ENCODE measurements at places on chromosomes 13 and 19.

- DNase-seq = no peak
These were observed 20.1 kb downstream of the STOML3 start for GRCh38 chr13:38970380-38971051.

- DNase-seq = no peak
These were observed 463.8 kb downstream of the ITGBL1 start for GRCh38 chr13:101916108-101916774.

- DNase-seq = no peak
These were observed 587 bp upstream of the ZNF383 start for GRCh38 chr19:37217480-37217774.

GRCh38 chr13:45113233-45114224, 6.8 kb upstream of the GTF2F2 start:
- DNase-seq = no peak

GRCh38 chr19:15332311-15332996, at the start of gene BRD4:
Gene BRD4, minus strand, starts transcription at chr19:15332539. Its CDS starts 59,440 bp downstream, at chr19:15273099.
- peak; percentile 81 for DNase-seq

DNA sequence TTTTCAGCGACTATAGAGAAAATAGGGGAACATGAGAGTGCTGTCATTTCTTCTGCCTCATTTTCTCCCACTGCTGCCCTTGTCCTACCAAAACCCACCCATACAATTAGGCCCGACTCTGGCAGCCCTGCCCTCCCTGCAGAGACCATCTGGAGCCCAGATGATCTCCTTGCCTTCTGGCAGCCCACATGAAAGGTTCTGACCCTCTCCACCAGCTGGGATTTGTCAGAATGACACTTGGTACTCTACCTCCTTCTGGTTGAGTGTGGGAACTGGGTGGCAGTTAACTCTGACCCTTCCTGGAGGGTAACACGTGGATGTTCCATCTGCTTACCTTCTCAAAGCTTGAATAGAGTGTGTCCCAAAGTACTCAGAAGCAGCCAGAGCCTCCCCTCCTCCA, 21.0 kb upstream of the SIAH3 start:
- DNase-seq = no peak

DNA sequence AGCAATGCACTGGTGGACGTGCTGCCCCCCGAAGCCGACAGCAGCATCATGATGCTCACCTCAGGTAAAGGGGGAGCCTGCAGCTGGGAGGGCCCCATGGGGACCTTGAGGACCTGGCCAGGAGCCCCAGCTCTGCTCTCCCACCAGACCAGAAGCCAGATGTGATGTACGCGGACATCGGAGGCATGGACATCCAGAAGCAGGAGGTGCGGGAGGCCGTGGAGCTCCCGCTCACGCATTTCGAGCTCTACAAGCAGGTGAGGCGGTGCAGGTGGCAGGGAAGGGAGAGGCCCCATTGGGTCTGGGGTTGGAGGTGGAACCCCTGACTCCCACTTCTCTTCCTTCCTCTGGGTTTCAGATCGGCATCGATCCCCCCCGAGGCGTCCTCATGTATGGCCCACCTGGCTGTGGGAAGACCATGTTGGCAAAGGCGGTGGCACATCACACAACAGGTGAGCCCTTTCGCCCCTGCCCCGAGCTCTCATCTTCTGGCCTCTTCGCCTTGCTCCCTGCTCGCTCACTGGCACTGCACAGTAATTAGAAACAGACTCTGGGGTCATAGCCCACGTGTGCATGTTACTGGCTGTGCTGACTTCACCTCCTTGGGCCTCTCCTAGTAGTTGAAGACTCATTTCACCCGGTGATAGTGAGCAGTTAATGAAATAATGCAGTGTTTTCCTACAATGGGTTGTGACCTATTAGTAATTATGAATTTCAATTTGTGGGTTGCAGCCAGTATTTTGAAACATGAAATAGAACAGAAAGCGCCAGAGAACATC, 3.6 kb downstream of the PSMC4 start:
- no peak for DNase-seq

DNA sequence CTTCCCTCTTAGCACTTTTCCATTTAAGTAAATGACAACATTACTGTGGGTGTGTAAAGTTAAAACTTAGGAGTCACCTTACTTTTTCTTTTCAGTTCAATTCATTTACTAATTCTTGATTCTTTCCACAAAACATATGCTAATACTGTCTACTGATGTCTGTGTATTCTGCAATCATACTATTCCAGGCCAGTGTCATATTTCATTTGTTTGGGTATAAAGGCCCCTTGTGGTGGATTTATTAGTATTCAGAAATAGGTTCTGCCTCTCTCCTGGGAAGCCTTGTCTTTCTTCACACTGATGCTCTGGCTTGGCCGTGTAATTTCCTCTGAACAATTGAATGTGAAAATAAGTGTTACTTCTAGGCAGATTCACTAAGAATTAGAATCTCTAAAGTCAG, 621.9 kb upstream of the SPRY2 start:
- DNase-seq = no peak

DNA sequence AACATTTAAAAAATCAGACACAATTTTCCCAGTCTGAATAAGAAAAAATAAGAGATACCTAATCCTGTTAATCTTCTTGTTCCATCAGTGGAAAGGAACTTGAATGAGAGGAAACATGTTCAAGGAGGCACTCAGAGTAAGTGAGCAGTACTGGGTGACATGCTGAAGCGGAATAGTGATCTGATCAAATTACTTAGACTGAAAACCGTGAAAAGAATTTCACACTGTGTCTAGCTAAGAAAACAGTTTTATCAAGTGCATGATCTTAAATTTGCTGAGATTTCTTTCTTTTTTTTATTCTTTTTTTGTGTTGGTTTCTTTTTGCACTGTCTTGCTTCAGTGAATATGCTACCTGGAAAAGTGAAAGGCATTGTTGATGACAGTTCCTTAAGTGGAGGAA, 249.5 kb upstream of the SLC10A2 start:
- DNase-seq = no peak

GRCh38 chr13:45333977-45334922, 6.7 kb downstream of the TPT1 start:
- DNase-seq = peak; percentile 66

- DNase-seq = no peak
These were observed 62.3 kb downstream of the SGCG start for GRCh38 chr13:23243066-23243465.

- DNase-seq = peak; percentile 85
These were observed 3.9 kb downstream of the ANKRD24 start for GRCh38 chr19:4186087-4186993.

- DNase-seq = peak; percentile 41
These were observed 62.3 kb downstream of the CHST8 start for GRCh38 chr19:33683881-33684537.

DNA sequence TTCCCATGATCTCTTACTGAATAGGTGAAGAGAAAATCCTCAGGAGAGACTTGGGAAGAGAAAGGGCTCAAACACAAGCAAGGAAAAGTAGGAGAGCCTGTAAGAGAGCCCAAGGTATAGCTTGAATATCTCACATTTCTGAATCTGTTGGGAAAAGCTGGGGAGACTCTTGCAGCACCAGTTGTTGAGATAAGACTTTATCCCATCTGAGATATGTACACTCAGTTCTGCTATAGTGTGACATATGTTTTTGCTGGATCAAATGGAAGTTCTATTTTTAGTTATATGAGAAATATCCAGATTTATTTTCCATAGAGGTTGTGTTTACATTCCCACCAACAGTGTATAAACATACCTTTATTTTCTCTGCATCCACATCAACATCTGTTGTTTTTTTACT, 246.1 kb downstream of the NDFIP2 start:
- no peak for DNase-seq

- no peak for DNase-seq
These were observed 69.8 kb downstream of the LRCH1 start for GRCh38 chr13:46622630-46623256.

GRCh38 chr13:23991119-23991518, 93.8 kb upstream of the C1QTNF9B start:
- no peak for DNase-seq

DNA sequence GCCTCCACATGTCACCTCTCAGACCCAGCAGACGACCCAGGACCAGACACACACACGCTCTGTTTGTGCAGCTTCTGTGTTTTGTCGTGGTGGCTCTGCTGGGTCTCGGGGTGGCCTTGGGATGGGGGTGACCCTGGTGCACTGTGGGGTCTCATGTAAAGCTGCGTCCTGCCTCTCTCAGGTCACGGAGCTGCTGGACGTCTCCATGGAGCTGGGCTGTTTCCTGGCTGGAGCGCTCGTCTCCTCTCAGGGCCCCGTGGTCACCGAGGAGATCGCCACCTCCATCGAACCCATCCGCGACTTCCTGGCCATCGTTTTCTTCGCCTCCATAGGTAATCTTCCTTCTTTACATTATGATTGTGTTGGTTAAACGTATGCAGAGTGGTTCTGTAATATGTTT, 45.4 kb upstream of the TFDP1 start:
- no peak for DNase-seq

GRCh38 chr13:25732111-25732865, 319.5 kb downstream of the SHISA2 start:
- no peak for DNase-seq

DNA sequence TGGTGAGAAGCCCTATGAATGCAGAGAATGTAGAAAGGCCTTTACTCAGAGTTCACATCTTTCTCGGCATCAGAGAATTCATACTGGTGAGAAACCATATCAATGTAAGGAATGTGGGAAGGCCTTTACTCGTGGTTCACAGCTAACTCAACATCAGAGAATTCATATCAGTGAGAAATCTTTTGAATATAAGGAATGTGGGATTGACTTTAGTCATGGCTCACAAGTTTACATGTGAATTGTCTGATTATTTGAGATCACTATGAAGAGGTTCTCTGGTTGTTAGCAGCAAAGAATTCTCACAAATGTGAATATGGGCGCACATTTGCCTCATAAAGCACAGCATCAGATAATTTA, 43.7 kb downstream of the ZNF585A start:
- DNase-seq = no peak

- no peak for DNase-seq
These were observed 827.7 kb upstream of the PCDH9 start for GRCh38 chr13:68057836-68058235.

- DNase-seq = no peak
These were observed 19.8 kb downstream of the PROZ start for GRCh38 chr13:113178070-113178895.

GRCh38 chr13:52428295-52428694, 22.1 kb downstream of the VPS36 start:
- DNase-seq = no peak

- peak; percentile 37 for DNase-seq
These were observed 22.1 kb downstream of the ADGRL1 start for GRCh38 chr19:14183741-14184350.

DNA sequence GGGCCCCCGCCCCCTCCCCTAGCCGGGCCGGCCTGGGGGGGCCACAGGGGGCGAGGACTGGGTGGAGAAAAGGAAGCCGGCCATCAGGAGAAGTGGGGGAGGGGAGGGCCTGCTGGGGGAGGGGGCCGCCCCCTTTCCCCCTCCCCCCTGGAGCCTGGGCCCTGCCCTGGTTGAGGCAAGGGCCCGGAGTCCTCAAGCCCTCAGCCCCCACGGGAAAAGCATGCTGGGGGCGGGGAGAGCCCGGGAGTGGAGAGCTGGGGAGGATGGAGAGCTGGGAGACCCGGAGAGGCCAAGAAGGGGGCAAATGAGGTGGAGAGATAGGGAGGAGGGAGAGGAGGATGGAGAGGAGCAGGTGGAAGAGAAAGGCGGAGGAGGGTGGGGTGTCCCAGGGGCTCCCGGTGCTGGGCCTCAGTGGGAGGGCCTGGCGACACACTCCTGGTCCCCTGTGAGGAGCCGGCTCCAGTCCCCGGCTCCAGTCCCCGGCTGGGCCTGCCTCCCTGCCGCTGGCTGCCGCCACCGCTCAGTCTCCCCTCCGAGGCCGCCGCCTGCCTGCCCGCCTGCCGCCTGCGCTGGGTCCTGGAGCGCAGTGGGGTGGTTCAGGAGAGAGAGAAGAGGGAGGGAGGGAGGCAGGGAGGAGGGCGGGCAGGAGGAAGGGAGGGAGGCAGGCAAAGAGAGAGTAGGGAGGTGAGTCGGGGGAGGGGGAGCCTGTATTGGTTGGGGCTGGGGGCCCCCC, at the start of gene GRIK5:
TSS of gene GRIK5 (minus strand) at position 588 of the 733 bp plus-strand sequence. CDS start 4,436 bp downstream, outside the sequence.
- DNase-seq = no peak

- no peak for DNase-seq
These were observed 183.7 kb downstream of the TEX29 start for GRCh38 chr13:111503905-111504695.

DNA sequence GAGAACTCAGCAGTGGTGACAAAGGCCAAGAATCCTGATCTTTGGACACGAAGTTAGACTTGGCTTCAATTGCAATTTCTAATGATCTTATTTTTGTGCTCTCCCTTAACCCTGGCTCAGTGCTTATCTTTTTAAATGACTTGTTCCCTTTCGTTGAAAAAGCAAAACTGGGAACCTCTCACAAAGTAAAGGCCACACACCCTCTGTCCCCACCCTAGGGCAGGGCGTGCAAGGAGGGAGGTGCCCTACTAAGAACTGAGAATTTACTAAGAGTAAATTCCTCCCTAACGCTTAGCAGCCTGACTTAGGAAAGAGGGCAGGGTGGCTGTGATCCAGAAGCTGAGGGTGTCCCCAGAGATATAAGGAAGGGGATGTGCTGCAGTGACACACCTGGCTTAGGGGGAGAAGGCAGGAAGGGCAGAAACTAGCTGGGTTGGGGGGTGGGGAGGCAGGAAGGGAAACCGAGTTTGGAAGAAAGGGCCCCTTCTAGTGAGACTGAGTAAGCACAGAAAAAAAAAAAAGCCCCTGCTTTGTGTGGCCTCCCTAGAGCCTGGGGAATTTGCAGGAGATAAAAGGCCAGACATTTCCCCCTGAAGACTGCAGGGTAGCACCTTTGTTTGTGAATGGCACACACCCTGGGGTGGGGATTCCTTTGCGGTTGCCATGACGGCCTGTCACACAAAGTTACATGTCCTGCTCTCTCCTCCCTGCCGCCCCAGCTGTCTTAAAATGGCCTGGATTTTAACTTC, 435.1 kb downstream of the EFNB2 start:
- DNase-seq = peak; percentile 26

DNA sequence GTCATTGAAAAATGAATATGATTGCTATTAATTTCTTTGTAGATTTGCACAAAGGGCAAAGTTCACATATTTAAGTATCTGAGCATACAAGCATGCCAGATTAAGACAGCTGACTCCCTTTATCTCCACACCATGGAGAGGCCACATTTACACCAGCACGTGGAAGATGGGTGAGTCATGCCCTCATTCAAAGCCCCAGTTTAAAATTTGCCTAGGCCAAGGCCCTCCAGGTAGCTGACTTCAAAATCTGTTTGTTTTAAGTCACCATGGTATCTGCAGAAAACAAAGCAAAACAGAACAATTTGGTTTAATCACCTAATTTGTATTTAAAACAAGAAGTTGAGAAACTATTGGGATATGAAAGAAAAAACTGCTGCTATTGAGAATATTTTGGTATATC, 109.2 kb downstream of the ESD start:
- DNase-seq = no peak

DNA sequence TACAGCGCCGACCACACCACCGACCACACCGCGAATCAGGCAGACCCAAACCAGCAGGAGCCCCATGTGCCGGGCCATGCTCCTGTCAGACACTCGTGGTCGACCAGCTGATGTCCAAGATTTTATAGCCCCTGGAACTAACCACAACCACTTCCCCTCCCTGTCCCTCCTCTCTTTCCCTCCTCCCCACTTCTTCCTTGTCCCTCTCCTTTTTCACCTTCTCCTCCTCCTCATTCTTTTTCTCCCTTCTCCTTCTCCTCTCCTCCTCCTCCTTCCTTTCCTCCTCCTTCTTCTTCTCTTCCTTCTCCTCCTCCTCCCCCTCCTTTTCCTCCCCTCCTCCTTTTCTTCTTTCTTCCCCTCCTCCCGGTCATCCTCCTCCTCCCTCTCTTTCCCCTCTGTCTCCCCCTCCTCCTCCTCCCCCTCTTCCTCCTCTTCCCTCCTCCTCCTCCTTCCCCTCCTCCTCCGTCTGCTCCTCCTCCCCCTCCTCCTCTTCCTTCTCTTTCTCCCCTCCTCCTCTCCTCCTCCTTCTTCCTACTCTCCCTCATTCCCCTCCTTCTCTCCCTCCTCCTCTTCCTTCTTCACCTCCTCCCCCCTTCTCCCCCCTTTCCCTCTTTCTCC, 670 bp downstream of the BSPH1 start:
- DNase-seq = no peak

Data from DND-41 (cell line).